ENCODE measurements at places on chromosomes 5 and 9.

GRCh38 chr5:76303921-76304320 lies 99.2 kb upstream of the IQGAP2 start:
- no peak for DNase-seq

GRCh38 chr9:95545831-95546567 lies 29.2 kb upstream of the PTCH1 start:
- no peak for DNase-seq

GRCh38 chr5:2239201-2239910 lies 356.6 kb upstream of the IRX4 start:
- DNase-seq = no peak

GRCh38 chr9:110115341-110115820 lies 92.6 kb downstream of the C9orf152 start:
- no peak for DNase-seq

- DNase-seq = no peak
Observed at GRCh38 chr9:5632540-5632939, 3.6 kb downstream of the RIC1 start.

DNA sequence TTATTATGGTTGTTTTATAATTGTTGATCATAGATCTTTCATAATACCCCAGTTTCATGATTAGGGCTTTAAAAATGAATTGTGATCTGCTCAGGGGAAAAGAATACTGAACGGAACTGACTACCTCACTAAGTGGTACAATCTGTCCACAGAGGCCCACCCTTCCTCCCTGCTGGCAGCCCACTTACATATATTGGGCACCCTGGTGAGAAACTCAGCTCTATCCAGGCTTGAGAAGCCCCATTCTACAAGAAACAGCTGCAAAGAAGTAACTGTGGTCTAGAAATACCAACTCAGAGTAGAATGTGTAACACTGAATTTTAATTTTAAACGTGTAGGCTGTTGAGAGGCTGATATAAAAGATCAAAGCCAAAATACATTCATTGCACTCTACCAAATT lies 46.9 kb downstream of the TSSK1B start:
- no peak for DNase-seq

GRCh38 chr5:96079075-96079474 lies 117.4 kb upstream of the ELL2 start:
- no peak for DNase-seq

DNA sequence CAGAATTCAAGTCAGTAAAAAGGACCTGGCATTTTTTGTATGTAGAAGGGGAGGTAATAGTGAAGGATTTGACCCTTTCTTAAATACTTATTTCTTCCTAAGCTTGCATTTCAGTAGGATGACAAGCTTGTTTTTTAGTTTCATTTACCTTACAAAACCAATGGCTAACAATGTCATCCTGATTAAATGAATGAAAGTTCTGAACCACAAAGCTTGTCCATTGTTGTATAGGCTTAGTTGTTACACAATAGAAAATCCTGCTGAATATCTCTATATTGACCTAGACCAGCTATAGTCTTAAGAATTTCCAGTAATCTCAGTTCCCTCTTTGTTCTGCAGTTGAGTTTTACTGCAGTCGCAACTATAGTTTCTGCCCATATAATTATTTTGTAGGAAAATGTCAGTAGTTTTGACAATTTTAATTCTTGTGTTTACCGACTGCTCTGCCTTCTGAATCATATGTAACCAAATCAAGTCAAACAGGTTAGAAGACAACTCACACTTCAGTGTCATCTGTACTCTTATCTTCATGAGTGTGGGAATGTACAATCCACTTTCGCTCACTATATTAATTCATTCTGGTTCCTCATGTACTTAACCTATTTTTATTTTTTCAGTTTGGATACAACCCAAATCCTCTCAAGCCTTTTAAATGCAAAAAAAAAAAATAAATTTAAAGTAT lies 195.7 kb downstream of the CD180 start:
- DNase-seq = no peak

DNA sequence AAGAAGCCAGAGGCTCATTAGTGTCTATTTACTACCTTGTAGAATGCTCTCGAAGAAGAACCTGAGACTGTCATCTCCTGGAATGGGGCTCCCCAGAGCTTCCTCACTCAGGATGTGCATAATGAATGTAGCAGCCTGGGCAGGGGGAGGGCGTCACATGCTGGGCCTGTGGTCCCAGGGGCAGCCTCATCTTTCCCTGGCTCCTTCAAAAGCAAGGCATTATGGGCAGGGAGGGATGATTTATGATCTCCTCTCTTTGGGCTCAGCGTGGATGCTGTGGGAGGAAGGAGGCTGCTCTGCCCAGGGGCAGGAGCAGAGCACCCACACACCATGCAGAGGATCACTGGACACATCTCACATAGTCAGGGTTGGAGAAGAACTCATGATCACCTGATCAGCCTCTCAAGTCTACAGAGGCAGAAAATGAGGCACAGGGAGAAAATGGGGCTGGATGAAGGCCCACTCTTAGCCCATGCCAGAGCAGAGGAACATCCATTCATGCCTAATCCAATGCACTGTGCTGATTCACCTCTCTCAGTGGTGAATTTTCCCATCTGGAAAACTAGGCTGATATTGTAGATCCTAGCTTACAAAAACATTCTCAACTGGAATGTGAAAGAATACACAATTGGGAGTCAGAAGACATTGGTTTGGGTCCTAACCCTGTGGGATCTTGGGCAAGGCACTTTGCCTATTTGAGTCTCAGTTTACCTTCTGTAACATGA lies 173.7 kb downstream of the CARTPT start:
- no peak for DNase-seq

DNA sequence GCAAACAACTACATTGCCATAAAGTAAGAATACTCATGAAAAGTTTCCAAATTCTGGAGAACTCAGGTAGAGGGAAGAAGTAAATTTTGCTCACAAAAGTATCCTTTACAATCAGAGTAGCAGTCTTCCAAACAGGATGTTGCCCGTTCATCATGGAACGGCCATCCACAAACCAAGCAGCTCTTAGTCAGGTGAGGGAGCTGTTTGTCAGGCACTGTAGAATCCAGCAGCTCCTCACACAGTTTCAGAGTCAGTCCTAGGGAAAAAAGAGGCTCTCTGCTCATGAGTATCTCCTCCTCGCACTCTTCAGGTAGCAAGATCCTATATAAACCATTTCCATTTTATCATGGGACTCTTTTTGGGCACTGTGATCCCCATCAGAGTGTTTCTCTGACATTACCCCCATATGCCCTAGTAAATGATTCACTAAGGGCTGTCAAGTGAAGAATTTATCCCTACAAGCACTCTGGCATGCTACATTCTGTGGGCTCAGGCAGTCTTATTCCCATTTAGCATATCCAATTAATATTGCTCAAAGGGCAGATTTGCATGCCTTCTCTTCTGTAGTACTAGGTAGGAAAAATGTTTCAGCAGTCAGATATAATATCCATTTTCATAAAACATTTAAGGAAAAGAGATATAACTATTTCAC lies 97.9 kb downstream of the WDR41 start:
- no peak for DNase-seq

DNA sequence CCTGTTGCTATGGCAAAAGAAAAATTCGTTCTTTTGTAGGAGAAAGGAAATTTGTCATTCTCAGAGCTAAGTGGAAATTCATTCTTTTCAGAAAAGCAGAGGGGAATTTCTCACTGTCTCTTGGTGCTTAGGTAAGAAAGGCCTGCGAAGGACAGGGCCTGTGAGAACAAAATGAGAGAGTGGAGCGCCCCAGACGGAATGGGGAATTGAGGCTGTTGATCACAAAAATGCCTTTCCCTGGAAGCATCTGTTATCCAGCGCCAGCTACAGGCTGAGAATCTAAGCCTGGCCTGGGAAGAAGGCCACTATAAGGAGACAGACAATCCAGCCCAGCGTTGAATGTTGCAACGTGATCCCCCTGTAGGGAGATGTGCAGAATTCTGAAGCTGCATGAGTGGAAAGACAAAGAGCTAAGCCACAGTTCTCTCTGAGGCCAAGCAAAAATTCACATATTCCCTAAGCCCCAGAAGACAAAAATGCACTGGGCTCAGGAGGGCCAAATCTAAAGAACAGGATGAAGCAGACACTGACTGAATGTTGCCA lies 44.8 kb upstream of the CLK4 start:
- DNase-seq = no peak

DNA sequence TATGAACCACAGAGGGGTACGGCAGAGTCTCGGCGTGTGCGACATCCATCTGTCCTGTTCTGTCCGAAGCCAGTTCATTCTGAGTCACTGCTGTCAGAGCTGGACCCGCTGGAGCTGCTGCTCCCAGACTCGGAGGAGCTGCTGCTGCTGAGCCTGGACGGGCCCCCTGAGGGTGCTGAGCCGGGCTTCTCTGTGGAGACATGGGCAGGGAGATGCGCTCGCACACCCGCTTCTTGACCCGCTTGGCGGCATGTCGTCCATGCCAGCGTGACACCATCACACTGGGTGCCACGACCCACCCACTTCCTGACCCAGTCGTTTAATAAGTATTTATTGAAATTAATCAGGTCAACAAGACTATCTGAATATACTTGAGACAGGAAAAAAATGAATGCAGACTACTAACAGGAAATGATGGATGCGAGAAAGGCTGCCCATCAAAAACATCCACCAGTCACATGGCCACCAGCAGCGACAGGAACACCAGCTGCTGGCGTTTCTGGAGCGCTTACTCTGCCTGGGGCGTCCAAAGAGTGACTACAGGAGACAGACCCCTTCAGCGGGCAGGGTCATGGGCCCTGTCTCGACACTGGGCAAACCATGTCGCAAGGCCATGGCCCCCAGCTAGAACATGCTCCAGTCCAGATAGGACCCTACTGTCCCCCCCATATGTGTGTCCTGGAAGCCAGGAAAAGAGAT lies 8.4 kb downstream of the BRD3OS start:
- DNase-seq = no peak

- DNase-seq = no peak
Observed at GRCh38 chr5:128259607-128260021, 176.0 kb downstream of the SLC12A2 start.

- no peak for DNase-seq
Observed at GRCh38 chr5:132760049-132760420, 12.8 kb downstream of the CCNI2 start.

- no peak for DNase-seq
Observed at GRCh38 chr9:27534131-27534530, 4.5 kb upstream of the MOB3B start.

DNA sequence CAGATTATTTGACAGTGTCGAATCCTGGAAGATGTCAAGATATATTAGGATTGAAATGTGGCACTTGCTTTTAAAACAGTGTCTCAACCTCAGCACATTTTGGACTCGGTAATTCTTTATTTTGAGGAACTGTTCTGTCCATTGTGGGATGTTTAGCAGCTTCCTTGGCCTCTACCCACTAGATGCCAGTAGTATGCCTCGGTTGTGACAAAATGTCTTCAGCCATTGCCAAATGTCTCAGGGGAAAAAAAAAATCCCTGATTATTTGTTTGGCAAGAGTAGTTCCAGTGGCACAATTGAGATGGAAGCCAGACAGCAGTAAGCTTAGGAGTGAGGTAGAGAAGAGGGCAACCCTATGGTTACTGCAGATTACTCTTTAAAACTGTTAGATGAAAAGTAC lies 694.5 kb upstream of the RIOK2 start:
- no peak for DNase-seq

DNA sequence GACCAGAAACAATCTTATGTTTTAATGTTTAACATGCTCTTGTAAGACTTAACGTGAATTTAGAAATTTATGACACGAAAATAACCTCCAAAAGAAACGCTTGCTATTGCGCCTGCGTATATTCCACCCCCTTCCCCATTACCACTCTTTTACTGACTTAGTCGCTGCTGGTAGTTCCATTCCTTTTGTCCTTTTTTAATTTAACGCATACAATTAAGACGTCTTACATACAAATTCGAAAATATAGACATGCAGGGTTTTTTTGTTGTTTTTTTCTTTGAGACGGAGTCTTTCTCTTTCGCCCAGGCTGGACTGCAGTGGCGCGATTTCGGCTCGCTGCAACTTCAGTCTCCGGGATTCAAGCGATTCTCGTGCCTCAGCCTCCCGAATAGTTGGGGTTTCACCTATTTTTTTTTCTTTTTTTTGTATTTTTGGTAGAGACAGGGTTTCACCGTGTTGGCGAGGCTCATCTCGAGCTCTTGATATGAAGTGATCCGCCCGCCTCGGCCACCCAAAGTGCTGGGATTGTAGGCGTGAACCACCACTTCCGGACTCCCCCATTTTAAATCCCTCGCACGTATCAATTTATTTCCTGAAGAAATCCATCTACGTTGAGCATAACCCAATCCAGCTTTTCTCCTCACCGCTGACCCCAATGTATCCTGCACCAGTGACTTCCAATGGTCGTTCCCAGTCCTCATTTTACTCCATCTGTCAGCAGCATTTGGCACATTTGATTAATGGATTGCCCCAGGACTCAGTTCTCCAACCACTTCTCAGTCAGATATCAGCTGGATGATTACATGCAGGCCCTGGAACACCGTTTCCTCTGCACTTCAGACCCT lies 684 bp upstream of the MED7 start:
- peak; percentile 60 for DNase-seq

DNA sequence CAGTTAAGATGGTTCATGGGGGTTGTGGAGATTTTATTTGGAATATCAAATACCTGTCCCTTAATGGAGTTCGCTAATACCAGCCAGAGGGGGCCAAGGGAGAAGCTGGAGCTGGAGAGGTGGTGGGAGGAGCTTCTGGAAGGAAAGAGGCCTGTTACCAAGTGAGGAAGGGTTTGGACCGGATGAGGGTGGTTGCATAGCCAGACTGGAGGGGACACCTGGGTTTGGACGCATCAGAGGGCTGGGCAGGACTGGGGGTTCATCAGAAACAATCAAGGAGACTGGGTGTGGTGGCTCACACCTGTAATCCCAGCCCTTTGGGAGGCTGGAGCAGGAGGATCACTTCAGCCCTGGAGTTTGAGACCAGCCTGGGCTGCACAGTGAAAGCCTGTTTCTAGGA lies 111.8 kb upstream of the IER5L start:
- DNase-seq = no peak
